Esophagus squamous epithelium (tissue), 5 donors: ENCODE measurements at places on chromosomes 12 and 14. TPM values are rescaled to one million over a fixed set of nuclear protein-coding genes. Genes with fewer than 3 reads are reported as not detected.

The TSPAN19 gene
- not detected for total RNA-seq

- DNase-seq, result no peak
These were observed 192.2 kb downstream of the PRKD1 start for GRCh38 chr14:29735459-29735858.

GRCh38 chr12:20704860-20705259 is 9.7 kb downstream of the SLCO1C1 start:
- DNase-seq, result no peak

DNA sequence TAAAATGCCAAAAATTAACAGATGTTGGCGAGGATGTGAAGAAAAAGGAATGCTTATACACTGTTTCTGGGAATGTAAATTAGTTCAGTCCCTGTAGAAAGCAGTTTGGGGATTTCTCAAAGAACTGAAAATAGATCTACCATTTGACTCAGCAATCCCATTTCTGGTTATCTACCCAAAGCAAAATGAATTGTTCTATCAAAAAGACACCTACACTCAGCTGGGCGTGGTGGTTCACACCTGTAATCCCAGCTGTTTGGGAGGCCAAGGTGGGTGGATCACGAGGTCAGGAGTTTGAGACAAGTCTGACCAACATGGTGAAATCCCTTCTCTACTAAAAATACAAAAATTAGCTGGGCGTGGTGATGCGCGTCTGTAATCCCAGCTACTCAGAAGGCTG is 279.3 kb upstream of the PDE3A start:
- DNase-seq, result no peak

GRCh38 chr14:90874599-90874998 is 58.4 kb upstream of the TTC7B start:
- no peak for DNase-seq
